ENCODE measurements at places on chromosomes 12 and 14. TPM values are rescaled to one million over a fixed set of nuclear protein-coding genes. Genes with fewer than 3 reads are reported as not detected.

ZNF384 gene
- 49.3 TPM for total RNA-seq

DDN gene
- 11.5 TPM for total RNA-seq

CD163 gene
- 0.27 TPM for total RNA-seq

CNTN1 gene
- total RNA-seq = 0.19 TPM

RNF212B gene
- not detected for total RNA-seq

OTUB2 gene
- 0.77 TPM for total RNA-seq

MBIP gene
- 17.5 TPM for total RNA-seq

FOXG1 gene
- total RNA-seq = 0.44 TPM

DNA sequence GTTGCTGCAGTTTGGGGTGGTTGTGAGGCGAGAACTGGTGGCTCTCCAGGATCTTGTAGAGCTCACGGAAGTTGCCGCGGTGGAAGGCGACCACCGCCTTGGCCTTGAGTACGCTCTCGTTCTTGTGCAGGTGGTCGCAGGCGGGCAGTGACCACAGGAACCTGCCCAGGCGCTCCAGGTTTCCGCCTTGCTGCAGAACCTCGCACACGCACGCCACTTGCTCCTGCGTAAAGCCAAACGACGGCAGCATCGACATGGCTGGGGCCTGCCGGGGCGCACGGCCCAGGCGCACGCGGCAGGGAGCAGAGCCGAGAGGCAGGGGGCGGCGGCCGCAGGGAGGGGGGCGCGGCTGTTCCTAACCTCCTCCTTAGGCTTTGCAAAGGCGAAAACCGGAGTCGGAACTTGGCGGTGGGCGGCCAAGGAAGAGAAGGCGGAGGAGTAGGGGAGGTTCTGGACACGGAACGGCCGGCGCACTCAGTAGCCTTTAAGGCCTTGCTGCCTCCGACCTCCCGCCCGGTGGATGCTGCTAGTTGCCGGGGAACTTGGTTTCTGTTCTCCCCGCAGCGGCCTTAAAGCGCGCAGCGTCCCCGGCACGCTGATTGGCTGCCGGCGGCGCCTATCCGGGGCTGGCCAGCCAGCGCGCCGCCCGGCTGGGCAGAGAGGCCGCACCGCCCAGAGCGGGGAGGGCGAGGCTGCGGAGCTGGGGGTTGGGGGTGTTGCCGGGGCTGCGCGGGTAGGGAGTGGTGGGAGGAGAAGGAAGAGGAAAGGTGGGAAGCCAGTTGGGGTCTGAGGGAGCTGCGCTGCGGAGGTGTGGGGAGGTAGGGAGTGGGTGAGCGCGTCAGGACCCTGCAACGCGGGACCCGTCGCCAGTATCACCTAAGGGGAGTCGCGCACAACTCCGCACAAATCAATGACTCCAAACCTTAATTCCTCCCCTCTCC is at the start of gene SIX1:
Gene SIX1, minus strand, starts transcription at position 544 of the 941 bp plus-strand sequence. Its CDS starts 288 bp downstream, at position 256.
- H3K36me3 ChIP-seq = no peaks in the 10 kb centered on the region
- DNase-seq = no peak
- no peaks in the 10 kb centered on the region for H3K4me1 ChIP-seq
- peak within 1 kb of the TSS; percentile 36 for H3K4me3 ChIP-seq
- H3K27ac ChIP-seq = no peak within 1 kb of the TSS

DNA sequence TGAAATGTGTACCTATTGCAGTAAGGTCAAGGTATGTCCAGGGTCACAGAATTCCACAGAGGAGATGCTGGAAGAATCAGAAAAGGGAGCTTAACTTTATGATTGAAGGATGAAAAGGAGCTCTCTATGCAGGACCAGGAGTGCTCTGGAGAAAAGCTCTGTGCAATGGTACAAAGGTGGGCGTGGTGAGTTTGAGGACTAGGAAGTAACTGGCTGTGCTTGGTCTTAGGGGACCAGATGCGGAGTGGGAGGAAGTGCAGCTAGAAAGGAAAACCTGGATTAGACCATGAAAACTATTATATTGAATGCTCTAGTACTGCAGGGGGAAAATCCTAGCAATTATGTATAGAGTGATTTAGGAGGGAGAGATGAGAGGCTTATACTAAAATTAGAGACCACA is 56.8 kb downstream of the BTG1 start:
- H3K27me3 ChIP-seq = no peaks in the 10 kb centered on the region
- no peak for DNase-seq
- no peaks in the 10 kb centered on the region for H3K36me3 ChIP-seq
- no peak overlapping the region for H3K4me3 ChIP-seq

DNA sequence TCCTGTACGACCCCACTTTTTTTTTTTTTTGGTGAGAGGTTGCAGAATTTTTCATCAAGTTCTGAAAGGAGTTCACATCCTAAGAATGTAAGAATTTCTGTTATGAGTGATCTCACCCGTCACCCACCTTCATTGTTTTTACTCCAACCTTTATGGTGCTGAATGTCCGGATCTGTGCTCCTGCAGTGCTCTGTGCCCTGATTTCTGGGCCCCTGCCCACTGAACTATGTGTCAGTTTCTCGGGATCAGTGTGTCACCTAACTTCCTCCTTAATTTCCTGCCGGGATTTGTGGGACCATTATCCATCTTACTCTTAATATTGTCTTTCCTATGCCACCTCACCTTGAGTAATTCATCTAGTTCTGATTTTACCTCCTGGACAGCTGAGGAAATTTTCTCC is 11.6 kb downstream of the RASSF8 start:
- DNase-seq = no peak
- no peak overlapping the region for H3K4me3 ChIP-seq
- no peaks in the 10 kb centered on the region for H3K27me3 ChIP-seq
- no peaks in the 10 kb centered on the region for H3K4me1 ChIP-seq

DNA sequence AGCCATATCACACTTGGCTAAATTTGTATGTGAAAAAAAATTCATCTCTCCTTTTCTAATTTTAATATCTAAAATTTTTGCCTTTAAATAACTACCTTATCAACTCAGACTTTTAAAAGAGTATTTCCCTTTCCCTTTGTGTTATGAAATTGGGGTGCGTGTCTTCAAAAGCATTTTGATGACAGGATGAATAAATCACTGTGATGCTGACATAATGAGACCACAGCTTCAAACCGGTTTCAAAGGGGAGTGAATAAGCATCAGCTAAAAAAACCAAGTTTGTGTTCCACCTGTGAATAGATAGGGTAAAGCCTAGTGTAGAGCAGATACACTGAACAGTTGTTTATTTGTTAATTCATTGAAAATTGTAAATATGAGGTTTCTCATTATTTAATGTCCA is 85.0 kb downstream of the LGR5 start:
- H3K27me3 ChIP-seq = no peaks in the 10 kb centered on the region
- H3K4me3 ChIP-seq = no peak overlapping the region
- DNase-seq = no peak

- H3K4me3 ChIP-seq = no peak overlapping the region
- peaks cover 3% of the 10 kb centered on the region for H3K4me1 ChIP-seq
- no peaks in the 10 kb centered on the region for H3K36me3 ChIP-seq
- peak; percentile 9 for DNase-seq
Measured at GRCh38 chr14:34931206-34931605, 51.6 kb upstream of the SRP54 start.

DNA sequence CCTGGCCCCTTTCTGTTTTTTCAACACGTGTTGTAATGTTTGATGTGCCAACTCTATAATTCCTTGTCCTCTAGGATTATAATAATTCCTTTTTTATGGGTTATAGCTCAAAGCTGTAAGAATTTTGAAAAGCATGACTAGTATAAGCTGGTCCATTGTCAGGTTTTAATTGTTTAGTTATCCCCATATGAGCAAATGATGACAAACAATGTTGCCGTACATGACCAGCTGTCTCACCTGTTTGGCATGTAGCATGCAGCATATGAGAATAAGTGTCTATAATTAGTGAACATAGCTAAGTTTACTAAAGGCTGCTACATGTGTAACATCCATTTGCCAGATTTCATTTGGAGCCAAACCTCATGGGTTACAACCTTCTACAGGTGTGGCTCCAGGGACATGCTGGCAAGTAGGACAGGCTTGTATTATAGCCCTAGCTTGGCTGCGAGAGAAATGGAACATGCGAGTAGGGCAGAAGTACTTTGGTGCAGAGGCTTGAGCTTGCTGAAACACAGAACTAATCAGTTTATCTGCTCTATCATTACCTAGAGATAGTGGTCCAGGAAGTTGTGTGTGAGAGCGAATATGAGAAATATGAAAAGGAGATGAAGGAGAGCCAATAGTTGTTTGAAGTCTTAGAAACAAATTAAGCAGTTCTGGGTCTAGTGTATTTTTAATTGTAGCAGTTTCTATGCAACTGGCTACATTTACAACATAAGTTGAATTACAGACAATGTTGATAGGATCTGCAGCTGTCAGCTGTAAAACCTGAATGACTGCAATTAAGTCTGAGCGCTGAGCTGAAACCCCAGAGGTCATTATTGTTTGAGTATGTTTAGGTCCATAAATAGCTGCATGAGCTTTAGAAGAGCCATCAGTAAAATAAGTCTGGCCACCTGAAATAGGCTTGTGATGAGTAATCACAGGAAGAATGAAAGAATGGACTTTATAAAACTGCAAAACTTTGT is 22.6 kb upstream of the MAPKAPK5 start:
- H3K27ac ChIP-seq = no peak overlapping the region
- H3K4me3 ChIP-seq = no peak overlapping the region
- H3K27me3 ChIP-seq = no peaks in the 10 kb centered on the region
- no peak for DNase-seq
- H3K4me1 ChIP-seq = no peaks in the 10 kb centered on the region

DNA sequence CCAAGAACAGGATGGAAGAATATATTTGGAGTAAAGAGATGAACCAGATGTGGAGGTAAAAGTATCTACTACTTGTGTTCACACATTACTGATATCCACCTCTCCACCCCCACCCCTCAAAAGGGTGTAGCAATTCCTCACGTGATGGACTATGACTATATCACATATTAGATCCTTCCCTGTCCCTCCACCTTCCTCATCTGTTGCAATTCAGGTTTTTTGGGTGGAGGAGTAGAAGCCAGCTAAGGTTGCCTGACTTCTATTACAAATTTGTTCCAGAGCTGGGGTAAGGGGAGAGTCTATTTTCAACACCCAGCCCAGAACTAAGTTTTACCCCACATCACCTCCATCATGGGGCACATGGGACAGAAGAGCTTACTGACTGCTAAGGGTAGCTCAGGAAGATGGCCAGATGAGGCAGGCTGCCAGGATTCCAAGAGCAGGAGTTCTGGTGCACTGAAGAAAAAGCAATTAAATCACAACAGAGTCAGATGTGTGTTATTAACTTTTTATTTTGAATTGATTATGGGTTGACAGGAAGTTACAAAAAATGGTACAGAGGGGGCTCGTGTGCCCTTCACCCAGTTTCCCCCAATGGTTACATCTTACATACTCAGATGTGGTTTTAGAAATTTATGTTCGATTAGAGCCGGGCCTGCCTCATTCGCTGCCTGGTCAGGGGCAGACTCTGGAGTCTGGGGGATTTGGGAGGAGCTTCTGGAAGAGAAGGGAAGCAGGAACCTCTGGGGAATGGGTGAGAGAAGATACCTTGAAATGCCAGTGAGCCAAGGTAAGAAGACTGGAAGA is 2.1 kb downstream of the RNASE13 start:
- H3K27ac ChIP-seq = no peak overlapping the region
- DNase-seq = no peak
- peaks cover 9% of the 10 kb centered on the region for H3K27me3 ChIP-seq
- H3K36me3 ChIP-seq = no peaks in the 10 kb centered on the region

- no peak overlapping the region for H3K27ac ChIP-seq
- DNase-seq = no peak
- no peaks in the 10 kb centered on the region for H3K36me3 ChIP-seq
- no peak overlapping the region for H3K4me3 ChIP-seq
- H3K4me1 ChIP-seq = peaks cover 11% of the 10 kb centered on the region
Measured at GRCh38 chr14:92694807-92695206, 53.6 kb downstream of the LGMN start.

GRCh38 chr12:76250256-76250655 is 98.0 kb downstream of the BBS10 start:
- H3K27ac ChIP-seq = no peak overlapping the region
- H3K36me3 ChIP-seq = no peaks in the 10 kb centered on the region
- DNase-seq = no peak
- H3K4me3 ChIP-seq = no peak overlapping the region

DNA sequence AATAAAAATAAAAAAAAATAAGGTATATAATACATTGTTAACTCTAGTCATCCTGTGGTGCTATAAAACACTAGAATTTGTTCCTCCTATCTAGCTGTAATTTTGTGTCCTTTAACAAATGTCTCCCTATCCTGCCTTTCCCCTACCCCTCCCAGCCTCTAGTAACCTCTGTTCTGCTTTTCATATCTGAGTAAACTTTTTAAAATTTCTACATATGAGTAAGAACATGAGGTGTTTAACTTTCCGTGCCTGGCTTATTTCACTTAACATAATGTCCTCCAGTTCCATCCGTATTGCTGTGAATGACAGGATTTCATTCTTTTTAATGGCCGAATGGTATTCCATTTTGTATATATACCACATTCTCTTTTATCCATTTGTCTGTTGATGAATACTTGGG is 71.3 kb upstream of the GNG2 start:
- no peaks in the 10 kb centered on the region for H3K4me1 ChIP-seq
- H3K27me3 ChIP-seq = no peaks in the 10 kb centered on the region
- H3K36me3 ChIP-seq = no peaks in the 10 kb centered on the region
- no peak overlapping the region for H3K27ac ChIP-seq
- no peak for DNase-seq

- no peaks in the 10 kb centered on the region for H3K27me3 ChIP-seq
- H3K36me3 ChIP-seq = no peaks in the 10 kb centered on the region
- H3K27ac ChIP-seq = no peak overlapping the region
- DNase-seq = no peak
Measured at GRCh38 chr12:50032515-50032853, 7.2 kb upstream of the RACGAP1 start.

DNA sequence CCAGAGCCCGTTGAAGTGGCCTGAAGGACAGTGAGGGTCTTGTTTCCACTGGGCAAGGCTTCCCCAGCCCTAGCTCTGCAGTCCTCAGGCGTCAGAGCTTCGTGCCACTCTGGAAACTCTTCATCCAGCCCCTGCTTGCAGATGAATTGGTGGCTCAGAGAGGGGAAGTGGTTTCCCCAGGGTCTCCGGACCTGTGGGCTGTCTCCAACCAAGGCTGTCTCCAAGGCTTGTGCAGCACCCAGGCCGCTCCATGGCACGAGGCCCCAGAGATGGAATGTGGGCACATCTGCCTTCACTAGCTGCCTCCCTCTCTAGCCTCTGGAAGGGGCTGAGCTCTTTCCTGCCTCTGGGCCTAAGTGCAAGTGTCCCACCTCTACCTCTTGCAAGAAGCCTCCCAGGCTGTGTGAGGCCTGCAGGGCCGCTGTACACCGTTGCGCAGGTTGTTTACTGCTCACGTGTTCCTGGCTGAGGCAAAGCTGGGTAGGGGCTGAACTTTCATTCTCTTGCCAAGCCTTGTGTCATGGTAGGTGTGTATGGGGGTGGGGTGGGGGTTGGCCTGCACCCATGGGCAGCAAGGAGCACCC is 11.1 kb downstream of the RIN3 start:
- H3K36me3 ChIP-seq = no peaks in the 10 kb centered on the region
- DNase-seq = no peak
- no peaks in the 10 kb centered on the region for H3K27me3 ChIP-seq
- no peaks in the 10 kb centered on the region for H3K4me1 ChIP-seq
- H3K27ac ChIP-seq = no peak overlapping the region

DNA sequence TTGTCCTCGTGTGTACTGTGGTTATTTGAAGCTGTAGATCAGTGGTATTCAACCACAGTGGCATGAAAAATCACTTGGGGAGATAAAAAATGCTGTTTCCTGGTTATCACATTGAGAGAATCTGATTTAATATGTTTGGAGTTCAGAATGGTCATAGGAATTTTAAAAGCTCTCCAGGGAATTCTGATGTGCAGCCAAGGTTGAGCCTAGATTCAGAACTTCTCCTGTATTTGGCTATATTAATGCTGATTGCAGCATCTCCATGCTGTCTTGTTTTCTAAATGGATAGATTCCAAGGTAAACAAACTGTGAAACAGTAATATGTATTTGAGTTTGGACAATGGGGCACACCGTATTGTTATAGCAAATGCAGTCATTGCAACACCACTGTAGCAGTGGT is 982.2 kb upstream of the FBXO33 start:
- H3K4me1 ChIP-seq = no peaks in the 10 kb centered on the region
- no peaks in the 10 kb centered on the region for H3K36me3 ChIP-seq
- DNase-seq = no peak
- no peak overlapping the region for H3K4me3 ChIP-seq

All from GM12878 (cell line).